Cortex of kidney (tissue), 1 donor: ENCODE measurements at places on chromosomes 6 and 20.

DNA sequence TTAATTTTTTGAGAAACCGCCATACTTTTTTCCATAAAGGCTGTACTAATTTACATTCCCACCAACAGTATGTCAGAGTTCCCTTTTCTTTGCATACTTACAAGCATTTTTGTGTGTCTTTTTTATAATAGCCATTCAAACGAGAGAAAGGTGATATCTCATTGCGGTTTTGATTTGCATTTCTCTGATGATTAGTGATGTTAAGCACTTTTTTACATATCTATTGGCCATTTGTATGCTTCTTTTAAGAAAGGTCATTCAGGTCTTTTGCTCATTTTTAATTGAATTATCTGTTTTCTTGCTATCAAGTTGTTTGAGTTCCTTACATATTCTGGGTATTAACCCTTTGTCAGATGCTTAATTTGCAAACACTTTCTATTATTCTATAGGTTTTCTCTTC is 176.1 kb upstream of the UFL1 start:
- DNase-seq: no peak

DNA sequence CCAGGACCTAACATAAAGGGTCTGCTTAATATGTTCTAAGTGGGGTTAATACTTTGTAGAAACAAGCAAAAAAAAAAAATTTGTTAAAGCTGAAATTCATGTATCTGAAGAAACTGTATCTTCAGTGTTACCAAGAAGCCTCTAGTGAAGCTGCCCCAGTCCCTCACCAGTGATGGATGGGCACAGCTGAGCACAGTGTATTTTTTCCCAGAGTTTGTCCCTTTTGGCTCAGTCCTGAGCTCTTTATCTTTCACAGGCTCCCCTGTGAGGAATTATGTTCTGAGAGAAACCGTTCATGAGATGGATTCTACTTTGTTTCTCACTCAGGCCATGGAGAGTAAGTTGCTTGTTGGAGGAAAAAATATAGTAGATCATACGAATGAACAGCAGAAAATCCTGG is 38.4 kb downstream of the KIF3B start:
- DNase-seq: no peak

DNA sequence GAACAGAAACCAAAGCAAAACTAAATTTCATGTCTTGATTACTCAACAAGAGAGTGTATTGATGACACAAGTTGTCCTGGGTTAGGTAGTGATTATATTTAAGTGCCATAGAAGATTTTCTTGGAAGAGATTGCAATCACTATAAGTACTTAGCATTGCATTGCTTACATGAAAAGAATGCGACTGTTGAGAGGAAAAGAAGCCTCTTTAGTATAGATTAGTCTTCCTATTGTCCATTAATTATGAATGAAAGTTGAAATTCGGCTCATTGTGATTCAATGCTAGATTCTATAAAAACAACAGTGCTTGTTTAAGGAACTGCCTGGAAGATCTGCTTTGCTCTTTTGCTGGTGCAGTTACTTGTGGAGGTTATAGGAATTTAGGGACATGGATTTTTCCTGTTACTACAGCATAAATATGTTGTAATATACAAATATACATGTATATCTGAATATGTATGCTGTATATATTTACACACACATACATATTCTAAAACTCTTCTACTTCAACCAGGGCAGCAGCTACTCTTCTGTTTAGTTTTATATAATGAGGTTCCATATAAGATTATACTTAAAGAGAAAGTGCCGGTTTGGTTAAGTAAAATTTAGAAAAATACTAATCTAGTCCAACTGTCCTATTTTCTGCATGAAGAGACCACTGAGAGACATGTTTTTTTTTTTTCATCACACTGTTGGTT is 796.3 kb downstream of the KIF16B start:
- no peak for DNase-seq

DNA sequence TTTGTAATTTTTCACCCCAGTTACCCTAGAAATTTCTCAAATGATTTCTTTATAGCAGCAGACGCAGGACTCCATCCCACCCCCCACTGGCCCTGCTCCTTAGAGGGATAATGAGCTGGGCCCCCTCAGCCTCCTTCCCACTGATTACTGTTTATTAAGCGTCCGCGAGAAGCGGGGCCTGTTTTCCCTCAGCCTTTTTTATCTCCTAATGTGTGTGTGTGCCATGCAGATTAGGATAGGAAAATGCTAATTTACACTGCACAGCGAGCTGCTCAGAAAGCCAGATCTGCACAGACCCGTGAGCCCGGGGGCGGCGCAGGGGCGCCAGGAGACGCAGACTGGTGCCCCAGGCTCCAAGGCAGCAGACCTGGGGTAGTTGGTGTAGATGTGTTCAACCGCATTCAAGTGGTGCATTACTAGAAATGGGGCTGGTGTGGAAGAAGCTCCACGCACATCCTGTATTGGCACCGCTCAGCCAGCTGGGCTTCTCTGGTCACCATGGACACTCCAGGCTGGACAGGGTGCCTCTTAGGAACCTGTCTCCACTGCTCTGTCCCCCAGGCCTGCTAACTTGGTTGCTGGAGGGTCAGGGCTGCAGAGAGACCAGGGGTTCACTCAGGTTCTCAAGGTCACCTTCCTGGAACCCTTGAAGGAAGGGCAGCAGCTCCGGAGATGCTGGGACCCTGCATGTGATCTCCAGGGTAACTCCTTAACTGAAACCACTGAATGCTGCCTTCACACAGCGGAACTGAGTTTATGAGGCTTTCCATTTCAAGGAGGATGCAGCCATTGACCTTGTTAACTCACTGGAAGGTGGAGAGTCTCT is 256.3 kb downstream of the ERMARD start:
- DNase-seq: no peak

DNA sequence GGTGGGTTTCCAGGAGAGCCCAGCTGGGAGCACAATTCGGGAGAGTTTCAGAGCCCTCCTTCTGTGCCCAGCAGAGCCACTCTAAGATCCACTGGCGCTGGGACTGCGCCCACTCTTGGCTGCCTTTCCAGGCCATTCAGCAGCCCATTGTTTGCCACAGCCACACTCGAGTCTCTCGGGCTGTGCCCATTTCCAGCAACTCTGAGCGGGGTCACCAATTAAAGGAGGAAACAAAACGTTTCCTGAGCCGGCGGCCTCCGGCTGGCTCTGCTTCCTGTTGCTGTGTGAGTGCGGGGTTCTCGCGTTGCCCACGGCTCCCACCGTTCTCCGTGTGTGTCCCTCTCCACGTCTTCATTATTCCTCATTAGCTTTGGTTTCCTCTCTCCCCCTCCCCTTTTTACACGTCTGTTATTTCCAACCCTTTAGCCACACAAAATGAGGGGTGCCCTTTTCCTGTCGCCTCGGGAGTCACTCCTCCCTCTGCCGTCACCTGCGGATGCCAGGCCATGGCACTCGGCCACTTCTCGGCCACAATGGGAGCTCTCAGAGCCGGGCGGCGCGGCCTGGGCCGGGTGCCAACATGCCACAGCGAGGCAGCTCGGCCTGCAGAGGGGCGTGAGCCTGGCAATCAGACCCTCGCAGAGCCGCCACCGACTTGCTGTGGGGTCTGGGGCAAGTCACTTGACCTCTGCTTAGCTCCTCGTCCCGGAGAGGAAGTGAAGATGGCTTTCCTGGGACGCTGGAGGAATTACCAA is 94.3 kb upstream of the NKX2-2 start:
- DNase-seq: no peak

DNA sequence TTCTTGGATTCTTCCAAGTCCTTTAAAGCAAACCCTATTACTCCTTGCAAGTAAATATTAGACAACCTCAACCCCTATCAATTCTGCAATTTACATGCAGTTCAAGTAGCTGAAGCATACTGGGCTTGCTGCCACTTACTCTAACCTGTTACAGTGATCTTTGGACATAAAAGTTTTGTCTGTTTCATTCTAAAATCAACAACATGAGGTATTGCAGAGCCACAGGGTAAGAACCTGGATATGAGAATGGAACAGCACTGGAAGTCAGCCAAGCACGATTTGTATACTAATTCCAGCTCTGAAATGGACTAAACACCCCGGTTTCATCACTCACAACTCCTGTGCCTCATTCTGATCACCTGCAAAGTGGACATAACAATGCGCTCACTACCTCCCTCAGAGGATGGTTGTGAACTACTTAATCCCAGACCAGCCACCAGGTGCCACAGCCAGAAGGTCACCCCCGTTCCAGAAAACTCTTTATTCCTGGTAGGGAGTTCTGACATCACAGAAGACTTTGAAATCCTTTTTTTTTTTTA is 270.0 kb downstream of the ADGB start:
- DNase-seq: no peak

- no peak for DNase-seq
Measured at GRCh38 chr20:38855356-38855755, 49.9 kb downstream of the PPP1R16B start.

DNA sequence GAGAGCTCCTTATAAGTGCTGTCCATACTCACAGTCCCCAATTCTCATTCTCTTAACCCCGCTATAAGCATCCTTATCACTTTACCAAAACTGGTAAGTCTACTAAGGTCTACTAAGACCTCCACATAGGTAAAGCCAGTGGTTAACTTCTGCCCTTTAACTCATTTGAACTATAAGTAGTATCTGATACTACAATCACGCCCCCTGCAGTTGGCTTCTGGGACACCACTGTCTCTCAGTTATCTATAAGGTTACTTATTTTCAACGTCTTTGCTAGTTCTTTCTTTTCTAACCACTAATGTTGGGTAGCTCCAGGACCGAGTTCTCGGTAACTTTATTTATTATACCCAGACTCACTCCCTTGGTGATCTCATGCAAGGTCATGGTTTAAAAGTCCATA is 142.6 kb downstream of the ARHGAP18 start:
- no peak for DNase-seq

- DNase-seq: no peak
Measured at GRCh38 chr20:13659288-13659687, 20.6 kb upstream of the TASP1 start.

GRCh38 chr6:127266892-127267645 is 405 bp downstream of the RNF146 start:
- DNase-seq: no peak

GRCh38 chr20:47620808-47621805 is 119.4 kb downstream of the NCOA3 start:
- DNase-seq: no peak

- no peak for DNase-seq
Measured at GRCh38 chr20:55424476-55424875, 580.8 kb downstream of the CBLN4 start.

DNA sequence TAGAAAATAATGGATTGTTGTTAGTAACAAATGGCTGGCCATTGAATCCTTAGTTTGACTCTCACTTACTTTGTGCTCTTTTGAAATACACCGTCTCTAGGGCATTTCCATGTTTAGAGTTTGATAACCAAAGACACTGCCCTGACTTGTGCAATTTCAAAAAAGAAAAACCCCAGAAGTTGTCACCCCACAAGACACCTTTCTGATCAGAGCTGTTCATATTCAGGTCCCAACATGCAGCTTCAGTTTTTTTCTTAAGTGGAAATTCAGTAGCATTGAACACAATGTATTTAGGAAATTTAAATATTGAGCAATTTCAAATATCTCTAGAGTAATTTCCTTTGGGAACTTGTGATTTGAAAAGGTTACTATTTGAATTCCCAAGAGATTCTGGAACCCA is 19.4 kb downstream of the CRYBG1 start:
- DNase-seq: no peak

DNA sequence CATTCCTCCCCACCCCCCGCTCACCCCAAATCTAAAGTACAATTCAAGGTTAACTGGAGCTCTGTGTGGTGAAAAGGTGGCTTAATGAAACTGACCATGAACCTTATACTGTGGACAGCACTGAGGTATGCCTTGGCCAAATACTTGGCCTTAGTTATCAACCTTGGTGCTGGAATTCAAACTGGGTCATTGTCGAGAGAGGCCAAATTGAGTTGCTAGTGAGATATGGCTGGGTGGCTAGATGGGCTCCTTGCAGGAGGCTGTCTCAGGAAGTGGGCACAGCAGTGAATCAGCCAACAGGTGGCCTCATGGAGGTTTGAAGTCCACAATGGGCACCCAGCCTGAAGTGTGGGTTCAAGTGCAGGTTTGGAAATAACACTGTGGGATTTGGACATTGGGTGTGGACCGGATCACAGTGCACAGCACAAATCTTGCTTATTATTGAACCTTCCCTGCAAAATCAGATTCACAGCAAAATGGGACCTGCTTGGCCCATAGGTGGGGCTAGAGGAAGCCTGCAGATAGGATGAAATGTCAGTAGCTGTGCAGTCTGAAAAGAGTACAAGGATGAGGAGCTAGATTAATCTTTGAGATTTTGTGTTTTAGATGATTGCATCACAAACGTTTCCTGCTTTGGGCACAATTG is 5.6 kb upstream of the BTBD3 start:
- no peak for DNase-seq

DNA sequence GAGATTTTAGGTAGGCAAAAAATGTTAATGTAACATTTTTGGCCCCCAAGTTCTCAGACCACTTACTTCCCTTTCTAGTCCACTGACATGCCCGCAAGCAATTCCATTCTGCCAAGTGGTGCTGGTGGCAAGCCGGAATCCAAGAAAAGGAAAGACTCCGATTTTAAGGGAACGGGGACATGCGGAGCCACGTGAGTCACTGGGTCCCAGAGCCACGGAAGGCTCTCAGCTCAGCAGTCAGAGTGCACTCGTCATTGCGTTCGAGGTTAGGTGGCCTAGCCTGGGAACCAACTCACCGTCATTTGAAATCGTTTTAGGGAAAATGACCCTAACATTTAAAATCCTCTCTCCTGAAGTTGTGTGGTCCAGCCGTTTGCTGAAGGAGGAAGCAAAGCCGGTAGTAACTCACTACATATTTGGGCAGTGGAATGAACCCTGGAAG is 711 bp upstream of the SIRT5 start:
- DNase-seq: no peak

DNA sequence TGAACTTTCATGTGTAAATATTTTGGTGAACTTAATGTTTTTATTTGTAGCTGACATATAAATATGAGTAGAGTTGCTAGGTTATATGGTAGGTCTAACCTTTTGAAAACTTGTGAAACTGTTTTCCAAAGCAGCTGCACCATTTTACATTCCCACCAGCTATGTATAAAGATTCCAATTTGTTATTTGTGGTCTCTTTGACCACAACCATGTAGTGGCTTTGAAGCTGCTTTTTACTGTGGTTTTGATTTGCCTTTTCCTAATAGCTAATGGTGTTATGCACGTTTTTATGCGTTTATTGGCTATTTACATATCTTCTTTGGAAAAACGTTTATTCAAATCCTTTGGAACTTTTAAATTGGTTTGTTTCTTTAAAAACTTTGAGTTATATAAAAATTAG is 10.3 kb downstream of the CST3 start:
- DNase-seq: no peak

- DNase-seq: no peak
Measured at GRCh38 chr20:7770046-7770445, 170.2 kb downstream of the HAO1 start.
